ENCODE measurements at places on chromosomes 6 and 20. TPM values are rescaled to one million over a fixed set of nuclear protein-coding genes. Genes with fewer than 3 reads are reported as not detected.

DNA sequence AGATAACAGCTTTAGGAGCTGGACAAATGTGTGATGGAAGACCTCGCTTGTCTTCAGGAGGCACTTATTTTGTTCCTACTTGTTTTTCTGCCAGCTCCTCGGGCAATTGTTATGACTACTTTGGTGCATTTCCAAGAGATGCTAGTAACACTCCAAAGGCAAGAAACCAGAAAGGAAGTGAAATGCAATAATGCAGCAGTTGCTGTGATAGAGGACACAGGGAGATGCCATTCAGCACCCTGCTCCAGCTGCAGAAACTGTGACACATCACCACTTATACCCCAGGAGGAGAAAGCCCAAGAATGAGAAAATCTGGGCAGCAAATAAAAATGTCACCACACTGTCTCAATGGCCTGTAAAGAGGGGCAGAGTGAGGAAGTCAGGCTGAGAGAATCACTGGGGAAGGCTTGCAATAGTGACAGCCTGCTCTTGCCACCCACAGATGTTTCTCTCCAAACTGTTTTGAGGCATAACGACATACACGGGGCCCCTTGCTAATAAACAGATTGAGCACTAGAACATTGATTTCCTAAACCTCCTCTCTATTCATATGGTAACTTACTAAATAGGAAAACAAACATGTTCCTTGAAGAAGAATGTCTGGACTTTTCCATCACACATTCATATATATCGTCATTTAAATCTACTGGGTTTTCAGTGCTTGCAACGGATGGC lies 231.0 kb upstream of the PRND start:
- H3K4me1 ChIP-seq = no peaks in the 10 kb centered on the region
- no peaks in the 10 kb centered on the region for H3K27me3 ChIP-seq
- no peak for DNase-seq
- no peaks in the 10 kb centered on the region for H3K36me3 ChIP-seq
- H3K27ac ChIP-seq = no peak overlapping the region

- no peak overlapping the region for H3K4me3 ChIP-seq
- H3K27ac ChIP-seq = no peak overlapping the region
- no peak for DNase-seq
- no peaks in the 10 kb centered on the region for H3K4me1 ChIP-seq
Measured at GRCh38 chr6:8825726-8826125, 390.4 kb upstream of the SLC35B3 start.

Gene PRR18
- not detected for total RNA-seq

Gene RGS17
- total RNA-seq = not detected

Gene FRS3
- total RNA-seq = 8.9 TPM

Gene GFOD1
- total RNA-seq = 2.7 TPM

Gene TFAP2C
- total RNA-seq = 0.16 TPM

Gene BTN2A1
- total RNA-seq = 53.4 TPM

Gene OR2B2
- total RNA-seq = not detected

Gene OR2H2
- total RNA-seq = not detected

Measured in T-cell (primary cell).